ENCODE measurements at places on chromosomes 2 and 18.

DNA sequence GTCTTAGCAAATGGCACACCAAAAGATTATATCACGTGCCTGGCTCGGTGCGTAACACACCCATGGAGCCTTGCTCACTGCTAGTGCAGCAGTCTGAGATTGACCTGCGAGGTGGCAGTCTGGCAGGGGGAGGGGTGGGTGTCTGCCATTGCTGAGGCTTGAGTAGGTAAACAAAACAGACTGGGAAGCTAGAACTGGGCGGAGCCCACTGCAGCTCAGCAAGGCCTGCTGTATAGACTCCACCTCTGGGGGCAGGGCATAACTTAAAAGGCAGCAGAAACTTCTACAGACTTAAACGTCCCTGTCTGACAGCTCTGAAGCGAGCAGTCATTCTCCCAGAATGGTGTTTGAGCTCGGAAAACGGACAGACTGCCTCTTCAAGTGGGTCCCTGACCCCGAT is 55.9 kb upstream of the FSHR start:
- DNase-seq, result no peak

DNA sequence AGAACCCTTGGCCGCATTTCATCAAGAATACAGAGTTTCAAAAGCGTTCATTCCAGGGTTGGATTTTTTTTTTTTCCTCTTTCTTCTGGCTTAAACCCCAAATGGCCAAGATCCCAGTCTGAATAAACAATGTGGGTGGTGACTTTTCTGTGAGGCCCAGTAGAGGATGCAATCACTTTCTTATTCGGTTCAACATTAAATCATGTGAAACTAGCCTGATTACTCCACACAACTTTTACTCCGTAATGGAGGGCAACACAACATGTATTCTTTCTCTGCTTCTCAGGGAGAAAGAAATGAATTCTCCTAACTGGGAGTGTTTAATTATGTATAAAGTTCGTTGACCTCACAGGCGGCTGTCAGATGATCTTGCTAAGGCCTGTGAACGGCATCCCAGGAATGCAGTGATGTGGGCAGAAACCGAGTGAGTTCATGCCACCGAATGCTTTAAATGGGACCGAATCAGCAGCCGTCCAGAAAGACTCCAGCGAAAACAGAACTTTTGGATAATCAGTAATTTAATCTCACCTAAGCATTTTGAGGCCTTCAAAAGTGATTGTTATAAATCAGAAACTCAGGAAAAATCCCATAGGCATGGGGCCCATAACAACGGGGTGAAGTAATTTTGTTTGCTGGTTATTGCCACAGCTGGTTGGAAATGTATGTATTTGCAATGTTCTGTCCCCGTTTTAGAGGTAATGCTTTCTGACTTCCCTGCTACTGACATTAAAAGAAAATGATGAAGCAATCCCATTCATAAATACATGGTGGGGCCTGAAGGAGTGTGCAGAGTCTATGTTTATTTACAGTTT is 81.5 kb downstream of the BCL2 start:
- no peak for DNase-seq

- no peak for DNase-seq
These were observed 42.9 kb upstream of the SLC35F5 start for GRCh38 chr2:113799375-113799774.

GRCh38 chr2:78999406-78999805 is 26.1 kb upstream of the REG3G start:
- no peak for DNase-seq

All from GM12892 (cell line).